Stimulated activated CD4-positive, alpha-beta T cell treated with anti-CD3 and anti-CD28 coated beads, Interleukin-12 subunit alpha, Interleukin-12 subunit beta, amount 100 ng/mL, for 24 hours (primary cell): ENCODE measurements at places on chromosomes 13 and 19.

DNA sequence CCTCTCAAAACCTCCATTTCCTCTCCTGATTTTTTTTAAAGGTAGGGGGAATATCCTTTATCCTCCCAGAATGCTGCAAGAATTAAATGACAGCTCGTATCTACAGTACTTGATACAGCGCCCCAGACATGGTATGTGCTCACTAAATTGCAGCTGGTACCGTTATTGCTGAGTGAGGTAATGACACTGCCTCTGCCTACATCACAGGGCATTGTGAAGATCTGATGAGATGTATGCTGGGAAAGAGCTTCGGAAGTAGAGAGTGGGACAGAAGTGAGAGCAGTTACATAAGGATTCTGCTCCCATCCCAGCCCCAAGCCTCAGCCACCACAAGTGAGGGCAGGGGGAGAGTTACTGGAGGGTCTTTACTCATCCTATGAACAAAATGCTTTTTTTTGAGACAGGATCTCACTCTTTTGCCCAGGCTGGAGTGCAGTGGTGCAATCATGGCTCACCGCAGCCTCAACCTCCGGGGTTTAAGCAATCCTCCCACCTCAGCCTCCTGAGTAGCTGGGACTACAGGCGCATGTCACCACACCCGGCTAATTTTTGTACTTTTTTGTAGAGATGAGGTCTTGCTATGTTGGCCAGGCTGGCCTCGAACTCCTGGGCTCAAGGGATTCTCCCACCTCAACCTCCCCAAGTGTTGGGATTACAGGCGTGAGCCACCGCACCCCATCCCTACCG lies 1.7 kb upstream of the FKRP start:
- DNase-seq: no peak

DNA sequence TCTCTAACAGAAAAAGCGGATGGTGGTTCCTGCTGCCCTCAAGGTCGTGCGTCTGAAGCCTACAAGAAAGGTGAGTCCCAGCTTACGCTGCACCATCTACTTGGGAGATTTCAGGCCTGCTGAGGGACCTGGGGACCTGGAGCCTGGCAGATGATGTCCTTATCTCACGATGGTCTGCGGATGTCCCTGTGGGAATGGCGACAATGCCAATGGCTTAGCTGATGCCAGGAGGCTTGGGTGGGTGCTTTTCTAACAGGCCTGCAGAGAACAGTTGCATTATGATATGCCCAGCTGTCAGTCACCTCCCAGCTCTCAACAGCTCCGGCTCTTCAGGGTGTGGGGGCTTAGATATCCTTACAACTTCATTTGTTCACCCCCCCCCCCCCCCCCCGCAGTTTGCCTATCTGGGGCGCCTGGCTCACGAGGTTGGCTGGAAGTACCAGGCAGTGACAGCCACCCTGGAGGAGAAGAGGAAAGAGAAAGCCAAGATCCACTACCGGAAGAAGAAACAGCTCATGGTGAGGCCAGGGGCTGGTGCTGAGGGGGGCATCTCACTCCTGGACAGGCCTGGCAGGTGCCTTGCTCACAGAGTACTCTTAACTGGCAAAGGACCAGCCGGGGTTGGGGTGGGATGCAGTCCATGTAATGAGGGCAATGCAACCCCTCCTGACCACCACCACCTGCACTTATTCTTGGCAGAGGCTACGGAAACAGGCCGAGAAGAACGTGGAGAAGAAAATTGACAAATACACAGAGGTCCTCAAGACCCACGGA lies 3.8 kb downstream of the RPL13A start:
- DNase-seq: no peak

DNA sequence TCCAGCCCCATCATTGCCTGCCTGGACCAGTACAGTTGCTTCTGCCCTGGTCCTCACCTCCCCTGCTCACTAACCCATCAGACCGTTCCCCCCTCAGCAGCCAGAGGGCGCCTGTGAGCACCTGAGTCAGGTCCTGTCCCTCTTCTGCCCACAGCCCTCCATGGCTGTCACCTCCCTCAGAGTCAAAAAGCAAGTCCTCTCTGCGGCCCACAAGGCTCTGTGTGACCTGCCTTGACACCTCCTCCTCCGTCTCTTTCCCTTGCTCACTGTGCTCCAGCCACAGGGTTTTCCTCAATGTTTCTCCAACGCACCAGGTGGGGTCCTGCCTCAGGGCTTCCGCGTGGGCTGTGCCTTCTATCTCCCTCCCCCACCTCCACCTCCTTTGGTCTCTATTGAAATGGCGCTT lies 29.4 kb upstream of the PTPRS start:
- DNase-seq: peak; percentile 62

DNA sequence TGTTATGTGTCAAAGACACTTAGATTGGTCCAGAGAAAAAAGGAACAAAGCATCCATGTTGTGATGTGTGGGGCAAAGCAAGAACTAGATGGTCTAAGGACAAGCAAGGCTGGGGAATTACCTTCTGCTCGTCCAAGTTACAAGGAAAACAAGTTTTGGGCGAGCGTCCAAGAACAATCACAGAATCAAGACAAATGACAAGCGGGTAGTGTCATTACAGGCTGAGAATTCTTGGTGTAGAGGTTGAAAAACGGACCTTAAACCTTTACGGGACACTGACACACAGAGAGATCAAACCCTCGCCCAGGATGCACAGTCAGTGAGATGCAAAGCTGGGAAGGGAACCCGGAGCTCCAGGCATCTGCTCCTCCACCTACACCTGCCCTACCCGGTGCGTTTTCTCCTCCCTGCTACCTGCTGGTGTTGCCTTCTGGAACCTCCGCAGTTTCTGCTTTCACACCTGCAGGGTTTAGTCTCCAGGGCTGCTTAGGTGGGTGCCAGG lies 515 bp upstream of the ZNF324B start:
- no peak for DNase-seq

DNA sequence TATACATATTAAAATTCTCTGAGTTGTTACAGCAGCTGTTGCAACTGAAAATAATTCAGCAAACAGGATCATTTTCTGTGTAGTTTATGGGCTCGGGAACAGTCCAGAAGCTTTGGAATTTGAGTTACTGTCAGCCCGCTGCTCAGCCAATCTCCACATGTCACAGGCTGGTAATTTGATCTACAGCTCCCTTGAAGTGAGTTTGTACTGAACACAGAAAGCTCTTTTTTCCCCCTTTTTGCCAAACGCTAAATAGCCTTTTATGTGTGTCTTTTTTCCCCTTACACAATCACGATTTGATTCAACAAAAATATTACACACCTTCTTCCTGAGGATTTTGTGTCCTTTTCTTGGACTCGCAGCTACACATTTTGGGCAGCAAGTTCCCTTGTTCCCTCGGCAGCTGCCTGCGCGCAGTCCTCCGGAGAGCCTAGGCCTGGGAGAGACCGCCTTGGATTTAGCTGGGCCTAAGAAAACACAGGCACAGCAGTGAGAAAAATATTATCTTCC lies 371.4 kb downstream of the KCNRG start:
- DNase-seq: no peak

DNA sequence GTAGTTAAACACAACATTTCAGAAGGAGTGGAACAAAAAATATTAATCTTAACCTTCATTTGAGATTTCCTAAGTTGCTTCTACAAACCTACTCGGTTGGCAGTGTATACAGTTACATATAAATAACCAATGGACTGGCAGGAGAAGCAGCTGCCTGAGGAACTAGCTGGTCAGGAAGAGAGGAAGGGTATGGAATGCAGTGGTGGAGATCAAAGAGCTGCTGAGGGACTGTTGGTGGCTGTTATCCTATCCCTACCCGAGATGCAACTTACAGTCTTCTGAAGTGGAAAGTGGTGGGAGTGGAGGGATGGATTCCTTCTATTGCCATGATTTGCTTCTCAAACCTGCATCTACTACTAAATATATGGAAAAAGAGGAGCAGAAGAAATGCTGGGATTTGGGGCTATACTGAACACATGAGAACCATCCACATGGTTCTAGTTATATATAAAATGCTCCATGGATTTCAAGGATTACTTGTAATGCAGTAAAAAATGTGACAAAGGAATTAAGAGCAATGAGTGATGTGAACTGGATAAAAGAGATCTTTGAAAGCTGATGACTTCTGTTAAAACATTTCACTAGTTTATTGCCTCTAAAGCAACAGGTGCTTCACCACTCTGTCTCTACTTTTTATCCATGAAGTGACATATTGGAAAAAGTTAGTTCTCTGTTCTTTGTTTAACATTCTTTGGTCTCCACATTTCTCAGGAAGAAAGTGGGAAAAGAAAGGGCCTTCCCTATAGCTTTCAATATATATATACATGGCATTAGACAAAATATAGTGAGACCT lies 29.9 kb downstream of the MICU2 start:
- DNase-seq: no peak

- DNase-seq: no peak
Observed at GRCh38 chr13:88031980-88032559, 360.9 kb downstream of the SLITRK5 start.

- no peak for DNase-seq
Observed at GRCh38 chr19:49710372-49710951, 19.5 kb downstream of the CPT1C start.

DNA sequence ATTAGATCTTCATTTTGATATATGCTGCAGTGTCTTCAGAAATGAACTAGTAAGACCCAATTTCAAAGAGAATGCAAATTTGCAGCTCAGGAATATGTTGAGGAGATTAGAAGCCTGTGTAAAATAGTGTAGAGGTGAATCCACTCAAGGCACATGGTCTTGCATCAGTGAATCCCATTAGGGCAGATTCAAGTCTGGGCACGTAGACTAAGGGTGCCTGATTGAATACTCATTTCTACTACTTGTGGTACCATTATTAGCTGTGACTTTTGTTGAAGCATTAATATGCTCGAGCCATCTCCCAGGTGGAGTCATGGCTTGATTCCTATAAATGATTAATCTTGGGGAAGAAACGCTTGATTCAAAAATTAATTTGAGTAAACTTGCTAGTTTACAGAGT lies 129.4 kb downstream of the AKAP11 start:
- DNase-seq: no peak

- no peak for DNase-seq
Observed at GRCh38 chr19:46981286-46981945, 38.2 kb upstream of the NPAS1 start.

DNA sequence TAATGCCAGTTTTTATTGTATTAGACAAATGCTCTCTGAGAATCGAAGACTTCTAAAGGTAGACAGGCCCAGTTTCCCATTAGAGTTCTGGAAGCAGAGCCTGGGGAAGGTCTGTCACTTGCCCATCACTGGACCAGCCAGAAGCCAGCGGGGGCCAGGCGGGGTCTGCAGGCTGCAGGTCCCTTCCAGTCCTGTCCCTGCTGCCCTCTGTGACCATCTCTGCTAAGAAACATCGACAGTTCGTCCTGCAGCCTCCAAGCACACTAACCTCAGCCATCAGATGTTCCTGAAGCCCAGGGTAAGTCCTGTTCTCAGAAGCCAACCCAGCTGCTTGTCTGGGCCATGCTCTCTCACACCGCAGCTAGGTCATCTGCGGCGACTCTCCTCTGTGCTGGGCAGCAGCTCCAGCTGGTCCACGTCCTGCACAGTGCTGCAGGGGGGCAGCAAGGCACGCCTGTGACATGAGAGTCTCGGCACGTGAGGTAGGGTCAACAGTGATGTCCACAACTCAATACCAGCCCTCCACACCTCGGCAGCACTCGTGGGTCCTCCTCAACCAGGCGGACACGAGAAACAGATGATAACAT lies 2.9 kb upstream of the ADPRHL1 start:
- no peak for DNase-seq

- DNase-seq: no peak
Observed at GRCh38 chr13:105660561-105660960, 874.9 kb downstream of the EFNB2 start.

DNA sequence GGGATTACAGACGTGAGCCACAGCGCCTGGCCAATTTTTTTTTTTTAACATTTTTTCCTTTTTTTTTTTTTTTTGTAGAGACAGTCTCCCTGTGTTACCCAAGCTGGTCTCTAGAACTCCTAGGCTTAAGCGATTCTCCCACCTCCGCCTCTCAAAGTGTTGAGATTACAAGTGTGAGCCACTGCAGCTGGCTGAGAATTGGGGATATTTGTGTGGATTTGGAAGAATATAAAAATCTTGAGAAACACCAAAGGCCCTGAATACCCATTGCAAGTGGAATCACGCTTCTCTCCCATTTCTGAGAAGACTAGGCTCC lies 79.9 kb upstream of the ABCC4 start:
- DNase-seq: no peak

GRCh38 chr13:27088619-27089018 lies 83.0 kb downstream of the USP12 start:
- DNase-seq: no peak

DNA sequence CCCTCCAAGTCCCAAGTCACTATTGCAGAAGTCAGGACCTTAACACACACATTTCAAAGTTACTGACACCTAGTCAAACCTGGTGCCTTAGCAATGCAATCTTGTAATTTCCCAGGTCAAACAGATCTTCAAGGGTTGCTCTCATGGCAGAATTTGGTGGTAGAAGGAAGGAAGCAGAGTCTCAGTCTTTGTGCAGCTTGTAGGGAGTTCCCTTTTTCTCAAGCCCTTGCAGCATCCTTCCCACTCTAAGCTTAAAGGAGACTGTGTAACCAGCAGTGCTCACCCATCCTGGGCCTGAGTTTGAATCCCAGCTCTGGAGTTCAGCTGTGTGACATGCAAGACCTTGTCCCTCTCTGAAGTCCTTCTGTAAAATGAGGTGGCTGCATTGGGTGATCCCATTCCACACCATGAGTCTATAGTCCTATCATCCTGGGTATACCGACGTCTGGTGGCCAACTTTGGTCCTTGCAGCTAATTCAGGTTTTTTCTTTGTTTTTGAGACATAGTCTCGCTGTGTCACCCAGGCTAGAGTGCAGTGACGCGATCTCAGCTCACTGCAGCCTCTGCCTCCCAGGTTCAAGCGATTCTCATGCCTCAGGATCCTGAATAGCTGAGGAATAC lies 9.8 kb downstream of the SIGLEC10 start:
- no peak for DNase-seq

DNA sequence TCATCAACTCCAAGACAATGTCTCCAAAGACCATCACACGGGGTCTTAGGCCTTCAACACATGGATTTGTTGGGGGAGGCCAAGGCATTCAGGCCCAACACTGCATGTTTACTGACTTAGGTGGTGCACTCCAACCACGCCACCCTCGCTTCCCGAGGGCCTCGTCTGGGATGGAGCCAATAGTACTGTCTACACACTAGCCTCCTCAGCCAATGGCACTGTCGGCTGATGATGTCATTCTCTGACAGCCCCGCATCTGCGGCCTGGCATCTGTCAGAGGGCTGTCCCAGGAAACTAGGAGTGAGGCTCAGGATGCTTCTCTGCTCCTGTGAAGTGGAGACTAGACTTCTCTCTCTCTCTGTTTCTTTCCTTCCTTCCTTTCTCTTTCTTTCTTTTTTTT lies 96.6 kb downstream of the TEX26 start:
- DNase-seq: no peak

- DNase-seq: no peak
Observed at GRCh38 chr13:98133946-98134345, 8.9 kb upstream of the FARP1 start.

- no peak for DNase-seq
Observed at GRCh38 chr13:64274481-64275217, 2859.0 kb upstream of the PCDH20 start.
